ENCODE measurements at places on chromosomes 4 and X.

- no peak for DNase-seq
These were observed 203.0 kb upstream of the CNKSR2 start for GRCh38 chrX:21171181-21171580.

DNA sequence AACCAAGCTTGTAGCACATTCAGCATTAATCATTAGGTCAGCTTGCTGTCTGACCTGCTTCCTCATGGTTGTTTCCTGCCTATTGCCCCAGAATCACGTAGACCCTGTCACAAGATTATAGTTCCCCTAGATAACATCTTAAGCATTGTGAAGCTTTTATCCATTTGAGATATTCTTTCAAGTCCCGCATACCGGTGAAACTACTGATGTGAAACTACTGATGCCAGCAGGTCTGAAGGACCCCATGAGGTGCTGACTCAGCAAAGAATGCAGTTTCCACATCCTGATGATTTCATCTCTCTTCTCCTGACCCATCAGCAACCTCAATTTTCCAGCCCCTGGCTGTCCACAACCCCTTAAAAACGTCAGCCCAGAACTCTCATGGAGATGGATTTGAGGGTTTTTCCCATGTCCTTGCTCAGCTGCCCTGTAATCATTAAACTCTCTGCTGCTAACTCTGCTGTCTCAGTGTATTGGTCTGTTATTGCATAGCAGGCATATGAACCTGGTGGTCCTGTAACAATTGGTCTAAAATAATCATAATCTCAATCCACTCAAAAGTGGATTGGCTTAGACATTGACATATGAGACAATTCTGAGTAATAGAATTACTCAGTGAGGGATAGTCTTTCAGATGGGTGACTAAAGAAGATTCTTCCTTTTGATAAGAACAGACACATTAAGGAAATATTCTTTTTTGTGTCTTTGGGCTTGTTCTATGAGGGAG is 26.3 kb upstream of the UBA6 start:
- DNase-seq, result peak; percentile 89

- peak; percentile 74 for DNase-seq
These were observed 180.6 kb upstream of the NUDT6 start for GRCh38 chr4:123102897-123103471.

DNA sequence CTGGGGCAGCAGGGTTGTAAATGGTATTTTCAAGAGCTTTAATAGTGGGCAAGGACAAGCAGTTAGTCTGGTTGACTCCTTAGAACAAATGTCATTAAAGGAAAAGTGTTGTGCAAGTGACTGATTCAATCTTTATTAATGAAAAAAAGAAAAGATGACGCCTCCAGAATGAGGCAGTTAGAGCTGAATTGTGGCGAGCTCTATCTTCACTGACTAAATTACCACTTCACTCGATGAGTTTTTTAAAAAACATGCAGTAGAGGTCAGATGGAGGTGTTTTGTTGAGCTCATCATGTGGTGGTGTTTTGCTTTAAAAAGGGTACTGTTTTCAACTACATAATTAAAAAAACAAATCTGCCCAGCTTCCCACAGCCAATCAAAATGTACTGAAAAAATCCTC is 28.1 kb upstream of the TENM3 start:
- DNase-seq, result peak; percentile 42

DNA sequence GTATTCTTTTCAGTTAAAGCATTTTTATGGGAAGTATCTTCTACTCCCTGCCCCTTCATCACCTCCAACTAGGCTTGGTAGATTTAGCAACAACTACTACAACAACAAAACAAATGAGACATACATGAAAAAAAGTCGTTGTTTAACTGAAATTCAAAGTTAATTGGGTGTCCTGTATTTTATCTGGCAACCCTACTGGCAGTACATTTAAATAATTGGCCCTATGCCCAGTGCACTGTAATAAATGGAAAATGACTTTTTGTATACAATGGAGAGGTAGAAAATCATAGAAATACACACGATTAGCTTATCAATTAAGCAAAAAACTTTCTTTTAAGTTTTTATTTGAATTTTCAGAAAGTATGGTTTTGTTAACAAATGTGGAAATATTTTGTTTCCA is 21.4 kb upstream of the CLGN start:
- no peak for DNase-seq

GRCh38 chr4:11831739-11832138 is 403.0 kb upstream of the HS3ST1 start:
- DNase-seq, result no peak

DNA sequence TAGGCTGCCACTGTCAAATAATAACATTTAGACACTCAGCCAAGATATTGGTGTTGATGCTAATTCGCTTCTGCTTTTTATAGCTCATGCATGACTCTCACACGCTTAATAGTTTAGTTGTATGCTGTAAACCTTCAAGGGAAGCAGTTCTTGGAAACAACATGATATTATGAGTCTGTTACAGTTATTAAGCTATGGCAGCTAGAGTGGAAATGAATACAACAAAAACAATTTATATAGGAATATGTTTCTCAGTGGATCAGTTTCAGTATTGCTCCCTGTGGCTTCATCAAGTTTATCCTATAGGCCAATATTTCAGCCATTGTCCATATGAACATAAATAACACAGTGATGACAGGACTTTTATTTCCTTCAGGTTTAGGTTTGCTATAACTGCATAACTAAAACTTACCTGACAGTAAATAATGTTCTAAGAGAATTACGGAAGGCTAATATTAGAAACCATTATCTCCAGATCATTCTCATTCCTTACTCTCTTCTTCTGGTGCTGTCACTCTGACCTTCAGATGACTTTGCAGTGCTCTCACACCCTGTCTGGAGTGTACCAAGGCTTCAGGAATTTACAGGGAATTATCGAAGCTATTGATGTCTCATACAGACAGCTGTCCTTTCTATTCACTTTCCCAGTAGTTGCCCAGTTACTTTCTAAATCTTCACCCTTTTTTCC is 555.0 kb downstream of the ANKRD50 start:
- no peak for DNase-seq

DNA sequence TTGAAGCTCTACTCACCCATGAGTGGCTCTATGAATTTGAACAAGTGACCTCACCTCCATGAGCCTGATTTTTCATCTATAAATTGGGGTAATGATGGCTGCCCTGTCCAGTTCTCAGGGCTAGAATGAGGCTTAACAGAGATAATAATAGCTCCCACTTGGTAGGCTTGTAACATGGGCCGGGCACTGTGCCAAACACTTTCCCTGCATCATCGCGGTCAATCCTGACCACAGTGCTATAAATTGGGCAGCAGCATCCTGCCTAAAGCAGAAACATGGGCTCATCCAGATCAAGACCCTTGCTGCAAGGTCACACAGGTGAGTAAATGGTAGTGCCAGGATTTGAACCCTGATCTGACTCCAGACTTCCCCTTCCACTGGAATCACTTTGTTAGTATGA is 12.8 kb downstream of the APLN start:
- peak; percentile 47 for DNase-seq

GRCh38 chr4:46370531-46370930 is 19.4 kb downstream of the GABRA2 start:
- DNase-seq, result no peak

DNA sequence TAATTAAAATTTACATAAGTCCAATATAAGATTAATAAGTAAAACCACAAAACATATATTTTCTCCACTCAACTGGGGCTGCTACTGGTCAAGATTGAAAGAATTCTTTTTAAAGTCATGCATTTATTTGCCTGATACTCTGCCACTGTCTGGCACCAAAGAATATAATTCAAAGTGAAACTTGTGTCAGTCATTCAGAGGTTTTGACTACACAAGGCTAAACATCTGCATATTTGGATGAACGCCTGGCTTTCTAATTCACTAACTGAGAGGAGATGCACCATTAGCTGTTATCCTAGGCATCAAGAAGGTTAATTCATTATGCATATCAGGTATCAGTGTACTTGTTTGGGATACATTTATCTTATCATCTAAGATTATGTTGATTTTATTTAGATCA is 598.5 kb downstream of the CENPC start:
- DNase-seq, result no peak

DNA sequence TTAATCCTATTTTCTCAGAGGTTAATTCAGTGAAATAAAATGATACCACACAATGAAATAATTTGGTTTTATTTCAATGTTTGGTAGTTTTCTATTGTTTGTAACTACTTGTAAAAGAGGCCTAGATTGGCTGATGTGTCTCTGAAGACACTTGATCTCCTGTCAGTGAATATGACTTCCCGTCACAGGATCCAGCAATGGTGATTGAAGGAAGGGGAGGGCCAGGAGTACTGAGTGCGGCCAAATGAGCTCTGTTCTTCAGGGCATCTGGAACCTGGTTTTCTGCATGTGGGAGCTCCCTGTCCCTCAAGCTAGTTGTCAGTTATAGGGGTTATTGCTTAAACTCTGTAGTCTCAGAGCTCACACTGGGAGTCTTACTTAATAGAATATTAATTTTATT is 86.5 kb upstream of the OTUD4 start:
- DNase-seq, result no peak

GRCh38 chr4:185039508-185040273 is 21.4 kb downstream of the HELT start:
- DNase-seq, result peak; percentile 60

DNA sequence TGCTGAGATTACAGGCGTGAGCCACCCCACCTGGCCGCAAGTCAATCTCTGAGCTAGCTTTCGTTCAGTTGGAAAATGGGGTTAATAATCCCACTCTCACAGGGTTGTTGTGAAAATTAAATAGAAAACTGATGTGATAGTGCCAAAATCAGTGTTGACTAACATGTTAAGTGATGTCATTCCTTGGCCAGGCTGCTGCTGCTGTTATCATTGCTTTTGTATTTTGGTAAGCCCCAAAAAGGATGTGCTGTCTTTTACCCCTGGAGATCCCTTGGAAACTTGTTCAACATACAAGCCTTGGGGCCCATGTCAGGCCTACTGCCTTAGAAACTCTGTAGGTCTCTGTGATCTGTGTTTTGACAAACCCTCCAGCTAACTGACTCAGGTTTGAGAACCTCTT is 106.3 kb downstream of the AFF1 start:
- DNase-seq, result no peak

GRCh38 chrX:47572773-47573340 is 9.4 kb upstream of the TIMP1 start:
- no peak for DNase-seq

DNA sequence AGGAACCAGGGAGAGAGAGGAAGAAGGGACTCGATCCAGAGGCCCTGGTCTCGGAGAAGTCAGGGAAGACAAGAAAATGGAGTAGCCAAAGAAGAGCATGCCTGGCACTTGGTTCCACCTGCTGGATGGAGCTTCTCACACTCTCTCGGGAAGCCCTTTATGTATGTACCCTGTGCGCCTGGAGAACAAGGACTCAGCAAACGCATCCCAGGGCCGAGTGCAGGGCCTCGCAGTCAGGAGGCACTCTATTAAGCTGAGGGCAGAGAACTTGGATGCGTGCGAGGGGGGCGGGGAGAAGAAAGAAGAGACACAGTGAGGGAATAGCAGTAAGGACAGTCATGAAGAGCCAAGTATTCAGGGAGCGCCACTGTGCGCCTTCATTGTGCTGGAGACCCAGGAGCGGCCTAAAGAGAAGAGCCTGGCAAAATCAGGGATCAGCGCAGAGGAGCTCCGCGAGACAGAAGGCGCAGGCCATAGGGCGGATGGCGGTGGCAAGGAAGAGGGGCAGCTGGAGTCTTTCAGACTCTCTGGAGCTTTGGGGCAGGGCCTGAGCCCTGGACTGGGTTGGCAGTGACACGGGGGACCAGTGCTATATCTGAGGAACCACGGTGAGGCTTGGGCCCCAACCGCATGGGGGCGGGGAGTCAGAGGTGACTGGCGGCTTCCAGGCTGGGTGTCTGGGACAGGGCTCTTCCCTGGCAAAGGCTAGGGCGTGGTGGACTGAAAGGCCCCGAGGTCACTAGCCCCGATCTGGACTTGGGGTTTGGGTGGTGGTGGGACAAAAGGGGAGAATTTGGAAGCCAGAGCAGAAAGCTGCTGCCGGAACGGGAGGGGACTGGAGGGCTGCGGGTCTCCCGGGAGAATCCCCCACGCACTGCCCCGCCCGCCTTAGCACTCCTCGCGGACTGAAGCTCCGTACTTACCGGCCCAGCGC is 1.9 kb upstream of the SEPTIN6 start:
- no peak for DNase-seq

GRCh38 chr4:180909279-180909678 is 1333.9 kb upstream of the TENM3 start:
- no peak for DNase-seq

GRCh38 chrX:18873836-18874235 is 110.1 kb downstream of the PHKA2 start:
- no peak for DNase-seq

DNA sequence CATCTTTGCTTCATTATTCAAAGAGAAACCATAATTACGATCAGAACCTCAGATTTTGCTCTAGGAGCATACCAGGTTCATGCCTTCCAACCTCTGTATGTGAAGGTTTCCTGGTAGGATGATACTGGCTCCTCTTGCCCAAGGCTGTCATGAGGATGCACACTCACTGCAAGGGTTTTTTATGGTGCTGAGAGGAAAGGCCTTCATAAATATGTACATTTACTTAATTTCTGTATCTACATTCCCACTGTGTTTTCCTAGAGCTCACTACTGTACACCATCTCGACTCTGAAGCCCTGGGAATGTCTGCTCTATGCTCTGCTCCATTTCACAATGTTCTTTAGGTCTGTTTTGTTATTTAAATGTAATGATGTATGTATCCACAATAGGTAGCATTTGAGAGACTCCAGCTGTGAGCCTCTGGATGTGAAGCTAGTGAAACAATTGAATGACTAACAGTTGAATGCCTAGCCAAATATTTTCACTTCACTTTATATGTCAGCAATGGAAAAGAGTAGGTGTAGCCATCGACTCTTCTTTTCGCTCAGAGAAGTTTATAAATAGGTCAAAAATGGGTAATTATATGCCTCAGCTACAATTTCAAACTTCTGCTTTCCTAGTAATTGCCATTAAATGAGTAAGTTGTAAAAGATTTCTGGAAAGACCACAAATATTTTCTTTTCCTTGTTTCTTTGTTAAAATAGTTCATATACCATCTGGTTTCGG is 228.0 kb downstream of the PALLD start:
- DNase-seq, result no peak

- no peak for DNase-seq
These were observed 433.9 kb upstream of the CPEB2 start for GRCh38 chr4:14568351-14568750.

- no peak for DNase-seq
These were observed 514.3 kb downstream of the PCDH7 start for GRCh38 chr4:31234494-31234893.

GRCh38 chr4:147683188-147683591 is 773 bp downstream of the PRMT9 start:
- peak; percentile 33 for DNase-seq

GRCh38 chrX:39582091-39582490 is 515.7 kb downstream of the BCOR start:
- no peak for DNase-seq

GRCh38 chr4:114026447-114026846 is 47.0 kb upstream of the ARSJ start:
- DNase-seq, result no peak

DNA sequence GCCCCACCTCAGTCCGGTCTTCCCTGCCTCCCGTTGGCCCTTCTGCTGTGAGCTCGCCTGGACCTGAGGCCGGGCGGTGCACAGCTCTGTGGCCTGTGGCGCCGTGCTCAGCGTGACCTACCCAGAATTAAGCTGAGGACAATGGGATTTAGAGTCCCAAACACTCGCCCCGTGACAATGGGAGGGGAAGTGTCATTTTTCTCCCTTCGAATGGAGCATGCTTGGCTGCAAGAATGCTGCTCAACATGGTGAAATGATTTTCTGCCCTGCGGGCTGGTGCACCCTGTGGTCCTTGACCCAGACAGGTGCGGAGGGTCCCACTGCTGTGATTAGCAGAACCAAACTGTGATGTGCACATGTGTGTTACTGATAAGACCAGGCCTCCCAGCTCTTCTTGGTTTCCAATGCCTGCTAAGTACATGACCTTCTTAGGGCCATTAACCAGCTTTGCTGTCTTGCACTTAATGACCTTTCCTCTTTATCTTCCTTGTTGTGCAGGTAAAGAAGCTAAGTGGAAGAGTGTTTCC is 772 bp downstream of the EOLA1 start:
- no peak for DNase-seq
